ENCODE measurements at places on chromosomes 7 and 10.

DNA sequence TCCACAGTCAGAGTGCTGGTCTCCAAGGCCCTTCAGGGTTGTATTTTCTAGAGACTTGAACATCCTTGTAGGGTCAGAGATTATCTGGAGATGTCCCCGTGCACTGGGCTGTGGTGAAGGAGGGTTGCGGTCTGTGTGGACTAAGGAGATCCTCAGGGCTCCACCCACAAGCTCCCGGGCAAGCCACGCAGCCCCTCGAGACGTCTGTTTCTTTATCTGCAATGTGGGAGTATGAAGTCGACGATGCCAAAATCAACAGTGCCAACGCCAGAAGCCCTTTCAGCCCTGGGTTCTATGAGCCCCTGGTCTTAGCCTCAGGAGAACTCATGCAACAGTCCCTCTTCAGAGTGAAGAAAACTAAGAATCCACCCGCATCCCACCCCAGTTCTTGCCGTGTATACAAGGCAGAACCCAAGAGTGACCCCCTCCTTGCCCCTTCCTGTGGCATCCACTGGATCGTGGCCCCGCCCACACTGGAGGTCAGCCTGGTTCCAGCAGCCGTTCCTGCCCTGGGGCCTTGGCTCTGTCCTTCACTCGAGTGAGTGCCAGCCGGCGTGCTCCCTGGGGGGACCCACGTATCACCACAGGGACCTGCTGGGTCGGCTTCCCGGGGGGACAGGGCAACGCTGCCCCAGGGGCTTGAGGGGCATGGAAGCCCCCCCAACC, 6.0 kb upstream of the SHH start:
- DNase-seq: no peak

DNA sequence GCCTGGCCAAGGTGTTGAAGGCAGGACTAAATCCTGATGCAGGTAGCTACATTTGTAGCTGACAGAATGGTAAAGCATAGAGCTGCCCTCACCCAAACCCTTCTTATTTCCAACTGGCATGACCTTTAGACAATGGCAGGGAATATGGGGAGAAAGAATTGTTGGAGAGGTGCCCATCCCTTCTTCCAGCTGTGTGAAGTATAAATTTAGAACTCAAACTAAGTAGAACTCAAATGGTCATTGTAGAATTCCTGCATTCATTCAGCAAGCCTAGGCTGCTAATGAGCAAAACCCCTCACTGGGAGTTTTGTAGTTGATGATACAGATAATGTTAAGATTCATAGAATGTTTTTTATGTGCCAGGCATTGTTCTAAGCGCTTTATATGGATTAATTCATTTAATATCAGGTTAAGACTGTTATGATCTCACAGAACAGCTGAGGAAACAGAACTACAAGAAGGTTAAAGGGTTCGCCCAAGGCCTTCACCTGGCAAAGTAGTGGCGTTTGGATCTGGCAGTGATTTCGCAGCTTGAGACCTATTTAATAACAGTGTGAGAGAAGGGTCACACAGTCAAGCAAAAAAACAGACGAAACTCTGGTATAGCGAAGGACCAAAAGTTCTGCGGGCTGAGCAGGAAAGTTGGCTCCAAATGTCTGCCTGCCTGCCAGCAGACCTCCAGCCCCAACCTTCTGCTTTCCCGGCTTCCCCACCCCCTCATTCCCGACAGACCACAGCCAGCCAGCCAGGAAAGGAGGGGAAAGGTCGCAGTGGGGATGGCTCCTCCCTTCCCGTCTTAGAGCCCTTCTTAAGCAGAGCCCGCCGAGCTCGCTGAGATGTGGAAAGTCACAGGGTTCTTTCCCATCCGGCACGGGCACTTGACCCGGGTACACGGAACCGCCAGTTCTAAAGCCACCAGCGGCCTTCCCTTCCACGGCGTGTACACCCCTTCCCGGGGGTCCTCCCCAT, 1.6 kb upstream of the HILPDA start:
- no peak for DNase-seq

DNA sequence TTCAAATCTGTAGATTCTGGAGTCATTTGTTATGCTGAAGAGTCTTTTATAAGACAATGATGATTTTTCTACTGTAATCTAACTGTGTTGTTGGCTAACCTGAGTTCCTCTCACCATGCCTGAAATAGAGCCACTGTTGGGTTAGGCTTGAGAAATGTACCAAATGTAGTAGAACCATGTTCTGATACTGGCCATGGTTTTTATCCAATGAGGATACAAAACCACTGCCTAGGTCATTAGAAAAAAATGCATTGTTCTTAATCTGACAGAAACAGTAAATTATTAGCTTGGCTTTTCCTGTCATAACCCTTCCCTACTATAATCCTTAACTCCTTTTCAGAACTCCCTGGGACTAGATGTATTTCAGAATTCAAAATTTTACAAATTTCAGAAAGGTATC, 86.6 kb downstream of the RAPGEF5 start:
- no peak for DNase-seq

DNA sequence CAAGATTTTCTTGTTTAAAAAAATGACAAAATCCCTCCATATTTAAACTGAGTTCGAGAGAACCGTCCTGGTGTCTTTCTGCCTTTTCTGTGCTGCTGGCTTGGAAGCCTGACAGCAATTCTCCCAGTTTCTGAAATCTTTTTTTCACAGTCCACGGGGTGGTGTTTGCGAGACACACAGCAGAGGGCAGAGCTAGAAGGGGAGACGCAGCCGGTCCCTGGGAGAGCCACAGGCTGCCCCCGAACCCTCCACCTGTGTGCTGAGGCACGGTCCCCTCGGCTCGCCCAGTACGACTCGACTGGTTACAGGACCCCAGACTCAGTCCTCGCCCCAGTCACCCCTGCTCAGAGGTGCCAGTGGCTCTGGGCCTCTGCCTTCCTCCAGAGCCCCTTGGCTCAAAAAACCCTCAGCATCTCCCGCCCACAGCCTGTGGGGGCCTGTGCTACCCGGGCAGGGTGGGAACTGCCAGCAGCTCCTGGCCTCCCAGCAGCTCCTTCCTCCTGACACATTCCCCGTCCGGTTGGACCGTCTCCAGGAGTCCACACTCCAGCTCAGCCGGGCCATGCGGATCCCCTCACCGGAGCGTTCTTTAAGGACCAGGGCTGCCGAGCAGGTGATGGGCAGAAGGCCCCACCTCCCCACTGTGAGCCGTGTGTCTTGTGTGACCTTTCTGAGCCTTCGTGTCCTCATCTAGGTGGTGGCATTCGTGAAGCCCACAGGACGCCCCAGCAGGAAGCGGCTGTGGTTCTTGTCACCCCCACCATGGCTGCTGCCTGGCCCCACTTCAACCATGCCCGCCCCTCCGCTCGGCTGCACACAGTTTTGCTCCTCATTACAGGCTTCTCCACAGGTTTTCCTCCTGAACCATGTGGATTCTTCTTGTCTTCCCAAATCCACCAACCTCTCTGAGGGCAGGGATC, 52.3 kb upstream of the EN2 start:
- DNase-seq: no peak

- no peak for DNase-seq
Observed at GRCh38 chr7:90322837-90323236, 1.7 kb upstream of the FAM237B start.

DNA sequence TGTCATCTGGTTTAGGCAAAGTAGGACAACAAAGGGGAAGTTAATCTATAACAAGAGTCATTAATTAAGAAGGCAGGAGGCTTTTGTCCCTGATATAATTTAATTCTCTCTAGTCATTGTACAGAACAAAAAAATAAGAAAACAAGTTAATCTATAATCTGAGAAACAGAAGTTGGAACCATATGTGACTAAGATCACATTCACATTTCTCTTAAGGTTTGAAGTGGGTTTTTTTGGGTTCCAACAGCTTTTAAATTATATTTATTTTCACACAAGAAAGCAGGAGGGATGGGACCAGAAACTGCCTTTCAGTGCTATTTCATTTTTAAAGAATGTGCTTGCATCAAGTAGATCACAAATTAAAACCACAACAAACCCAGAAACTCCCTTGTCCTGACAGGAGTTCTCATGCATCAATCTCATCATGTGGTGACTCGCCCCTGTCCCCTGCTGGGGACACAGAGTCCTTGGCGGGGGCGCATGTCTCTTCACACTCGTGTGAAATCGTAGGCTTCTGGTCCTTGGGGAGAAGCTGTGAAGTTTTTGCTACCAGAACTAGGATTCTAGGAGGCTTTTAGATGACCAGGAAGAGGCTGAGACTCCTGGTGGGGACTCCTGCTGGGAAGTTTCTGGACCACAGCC, 10.1 kb upstream of the OPN4 start:
- peak; percentile 32 for DNase-seq

- no peak for DNase-seq
Observed at GRCh38 chr10:49611166-49611815, 1.2 kb downstream of the SLC18A3 start.

DNA sequence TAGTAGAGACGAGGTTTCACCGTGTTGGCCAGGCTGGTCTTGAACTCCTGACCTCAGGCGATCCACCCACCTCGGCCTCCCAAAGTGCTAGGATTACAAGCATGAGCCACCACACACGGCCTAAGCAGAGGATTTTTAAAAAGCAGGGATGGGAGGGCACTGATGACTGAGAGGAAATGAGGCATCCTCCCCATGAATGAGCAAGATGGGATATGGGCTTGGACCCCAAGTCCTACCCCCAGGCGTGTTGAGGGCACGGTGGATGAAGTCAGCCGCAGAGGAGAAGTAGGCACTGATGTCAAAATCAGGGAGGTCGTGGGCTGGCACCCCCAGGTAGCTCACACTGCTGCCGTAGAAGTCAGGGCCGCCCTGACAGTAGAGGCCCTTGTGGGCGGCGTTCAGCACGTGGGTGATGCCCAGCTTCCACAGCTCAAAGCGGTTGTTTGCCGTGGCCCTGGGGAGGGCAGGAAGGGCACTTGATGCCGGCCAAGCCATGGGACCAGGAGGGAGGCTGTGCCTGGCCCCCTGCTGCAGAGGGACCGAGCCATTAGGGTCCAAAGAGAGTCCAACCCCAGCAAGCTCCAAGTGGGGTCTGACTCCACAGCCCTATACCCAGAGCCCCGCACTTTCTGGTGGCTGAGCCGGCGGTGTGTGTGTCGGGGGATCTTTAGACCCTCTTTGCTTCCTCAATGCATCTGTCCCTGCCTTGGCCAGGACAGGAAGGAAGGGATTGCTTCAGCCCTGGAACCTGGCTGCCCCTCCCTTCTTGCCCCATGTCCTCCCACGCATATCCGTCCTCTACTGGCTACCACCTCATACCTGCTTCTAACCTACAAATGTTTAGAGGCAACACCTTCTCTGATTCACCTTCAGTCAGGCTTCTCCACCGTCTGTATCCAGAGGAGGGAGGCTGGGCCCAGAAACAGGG, 3.4 kb upstream of the SAMD8 start:
- no peak for DNase-seq

DNA sequence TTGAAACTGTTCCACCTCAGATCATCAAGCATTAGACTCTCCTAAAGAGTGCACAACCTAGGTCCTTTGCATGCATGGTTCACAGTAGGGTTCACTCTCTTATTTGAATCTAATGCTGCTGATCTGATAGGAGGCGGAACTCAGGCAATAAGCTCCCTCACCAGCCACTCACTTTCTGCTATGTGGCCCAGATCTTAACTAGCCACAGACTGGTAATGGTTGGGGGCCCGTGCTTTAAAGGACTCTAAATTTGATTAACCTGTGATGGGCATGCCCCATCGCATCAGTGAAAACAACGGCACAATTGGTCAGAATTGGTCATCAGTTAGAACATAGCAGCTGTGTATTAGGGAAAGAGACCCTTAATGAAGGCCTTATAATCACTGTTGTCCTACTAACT, 753.7 kb upstream of the SORCS1 start:
- no peak for DNase-seq

GRCh38 chr10:2881720-2882620, 185.4 kb upstream of the PFKP start:
- DNase-seq: no peak

DNA sequence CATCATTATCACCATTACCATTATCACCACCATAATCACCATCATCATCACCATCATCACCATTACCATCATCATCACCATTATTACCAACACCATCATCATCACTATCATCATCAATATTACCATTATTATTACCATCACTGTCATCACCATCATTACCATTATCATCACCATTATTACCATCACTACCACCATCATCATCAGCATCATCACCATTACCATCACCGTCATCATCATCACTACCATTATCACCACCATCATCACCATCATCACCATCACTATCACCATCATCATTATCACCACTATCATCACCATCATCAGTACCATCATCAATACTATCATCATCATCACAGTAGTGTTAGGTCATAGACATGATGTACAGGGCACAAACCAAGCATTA, 81.4 kb downstream of the VSTM4 start:
- DNase-seq: no peak

- no peak for DNase-seq
Observed at GRCh38 chr10:71223347-71224058, 11.1 kb downstream of the UNC5B start.

GRCh38 chr10:5583525-5584175, 58.9 kb downstream of the CALML3 start:
- no peak for DNase-seq

- DNase-seq: no peak
Observed at GRCh38 chr10:31675726-31676125, 252.9 kb downstream of the ARHGAP12 start.

- DNase-seq: no peak
Observed at GRCh38 chr7:121574109-121574508, 178.0 kb upstream of the FAM3C start.

GRCh38 chr7:47479821-47480575, 101.9 kb downstream of the TNS3 start:
- DNase-seq: no peak

DNA sequence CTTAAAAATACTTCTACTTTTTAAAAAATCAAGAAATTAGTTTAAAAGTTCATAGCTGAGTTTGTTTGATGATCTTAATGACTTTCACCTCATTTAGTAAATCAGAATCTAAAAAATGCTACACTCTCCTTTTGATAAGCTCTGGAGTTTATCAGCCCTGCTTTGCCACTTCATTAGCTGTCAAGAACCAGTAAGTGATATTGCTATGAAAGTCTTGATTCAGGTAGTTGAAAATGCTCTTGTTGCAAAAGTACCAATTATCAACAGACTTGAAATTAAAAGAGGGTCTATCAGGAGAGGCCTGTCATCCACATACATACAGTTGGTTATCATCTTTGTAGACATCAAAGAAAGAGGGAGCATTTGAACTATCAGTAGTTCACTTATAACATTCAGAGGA, 41.6 kb downstream of the SEMA3A start:
- DNase-seq: no peak

DNA sequence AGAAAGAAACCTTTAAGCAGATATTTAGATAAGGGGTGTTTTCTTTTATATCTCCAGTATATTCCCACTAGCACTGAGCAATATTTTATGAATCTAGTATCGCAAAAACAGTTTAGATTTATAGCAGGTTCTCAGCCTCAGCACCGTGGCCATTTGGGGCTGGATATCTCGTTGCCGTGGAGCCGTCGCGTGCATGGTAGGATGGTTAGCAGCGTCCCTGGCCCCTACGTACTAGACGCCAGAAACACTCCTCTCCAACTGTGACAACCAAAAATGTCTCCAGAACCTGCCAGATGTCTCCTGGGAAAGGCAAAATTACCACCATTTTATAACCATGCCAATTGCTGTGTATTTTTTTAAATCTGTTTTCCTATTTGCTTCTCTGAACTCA, 172.9 kb downstream of the CACNB2 start:
- DNase-seq: no peak

Data from activated naive CD4-positive, alpha-beta T cell treated with anti-CD3 and anti-CD28 coated beads for 36 hours (primary cell).